ENCODE measurements at places on chromosomes 2 and 18.

GRCh38 chr2:25129901-25130520 lies 38.4 kb downstream of the POMC start:
- no peak for DNase-seq

DNA sequence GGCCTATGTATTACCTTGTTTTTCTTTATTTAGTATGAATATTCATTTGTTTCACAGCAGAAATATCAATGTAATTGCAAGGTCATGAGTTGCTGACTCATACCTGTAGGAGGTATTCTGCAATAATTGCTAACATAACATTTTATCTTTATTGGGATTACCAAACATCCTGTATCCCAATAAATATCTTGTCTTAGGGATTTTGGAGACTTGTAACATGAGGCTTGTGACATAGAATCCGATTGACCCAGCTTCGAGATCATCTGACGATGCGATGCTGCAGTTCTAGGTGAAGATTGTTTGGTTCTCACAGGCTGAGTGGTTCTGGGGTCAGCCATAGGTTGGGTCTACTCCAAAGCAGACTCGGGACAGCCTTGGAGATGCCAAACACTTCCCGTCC lies 133.4 kb upstream of the RND3 start:
- no peak for DNase-seq

GRCh38 chr2:111702119-111702803 lies 181.7 kb downstream of the ANAPC1 start:
- no peak for DNase-seq

- DNase-seq, result no peak
Measured at GRCh38 chr2:98793275-98793674, 62.3 kb upstream of the MGAT4A start.

DNA sequence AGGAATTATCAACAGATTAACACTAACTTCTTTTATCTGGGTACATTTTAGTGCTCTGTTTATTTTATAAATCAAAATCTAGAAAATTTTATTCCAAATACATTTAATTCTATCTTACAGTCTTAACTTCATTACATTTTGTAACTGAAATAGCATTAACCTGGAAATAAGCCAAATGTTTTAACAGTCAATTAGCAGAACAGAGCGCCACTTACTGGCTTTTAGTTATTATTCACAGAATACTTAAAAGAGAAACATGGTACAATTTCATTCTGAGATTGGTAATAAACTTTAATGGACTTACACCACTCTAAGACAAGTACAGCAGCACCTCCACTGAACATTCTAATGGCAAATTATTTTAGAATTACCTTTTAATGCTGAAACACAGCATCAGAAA lies 38.6 kb downstream of the SS18 start:
- no peak for DNase-seq

DNA sequence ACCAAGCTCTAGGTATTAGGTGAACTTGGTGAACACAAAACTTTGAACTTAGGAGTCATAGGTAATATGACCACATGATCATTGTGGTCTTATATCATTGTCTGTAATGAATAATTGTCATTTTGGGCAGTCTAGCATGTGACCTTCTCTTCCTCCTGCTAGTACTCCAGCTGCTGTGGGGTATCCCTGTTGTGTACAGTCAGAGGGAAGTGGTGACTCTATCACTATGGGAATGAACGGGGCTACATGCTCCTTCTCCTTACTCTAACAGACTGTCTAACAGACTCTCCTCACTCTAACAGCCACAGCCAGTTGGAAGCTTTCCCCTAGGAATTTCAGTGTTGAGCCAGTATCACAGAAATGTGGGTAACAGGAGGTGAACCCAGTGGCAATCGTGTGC lies 68.2 kb upstream of the NEDD4L start:
- no peak for DNase-seq

- DNase-seq, result no peak
Measured at GRCh38 chr2:212337486-212338343, 200.9 kb downstream of the ERBB4 start.

DNA sequence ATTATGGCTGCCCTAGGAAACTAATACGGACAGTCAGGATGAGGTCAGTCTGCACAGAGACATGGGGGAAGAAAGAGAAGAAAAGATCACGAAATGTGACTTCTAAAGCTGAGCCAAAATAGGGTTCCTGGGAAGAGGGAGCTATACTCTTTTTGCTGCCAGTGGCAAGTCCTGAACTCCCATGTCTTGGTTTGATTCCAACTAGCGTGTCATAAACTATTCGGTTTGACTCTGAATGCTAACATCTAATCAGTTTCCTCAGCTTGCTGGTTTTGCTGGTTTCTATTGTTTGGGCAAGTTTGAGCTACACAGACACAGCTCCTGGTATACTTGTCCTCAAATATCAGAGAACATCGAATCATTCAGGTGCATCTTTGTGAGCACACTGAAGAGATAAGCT lies 80.5 kb upstream of the CYP1B1 start:
- DNase-seq, result no peak

GRCh38 chr2:77938462-77938861 lies 416.3 kb upstream of the LRRTM4 start:
- no peak for DNase-seq

- DNase-seq, result no peak
Measured at GRCh38 chr2:32074134-32074506, 10.8 kb downstream of the SPAST start.

- DNase-seq, result no peak
Measured at GRCh38 chr18:3458378-3458777, 8.4 kb downstream of the TGIF1 start.

GRCh38 chr2:12980817-12981216 lies 264.1 kb downstream of the TRIB2 start:
- DNase-seq, result no peak

- DNase-seq, result no peak
Measured at GRCh38 chr18:75527848-75528685, 100.6 kb upstream of the SMIM21 start.

DNA sequence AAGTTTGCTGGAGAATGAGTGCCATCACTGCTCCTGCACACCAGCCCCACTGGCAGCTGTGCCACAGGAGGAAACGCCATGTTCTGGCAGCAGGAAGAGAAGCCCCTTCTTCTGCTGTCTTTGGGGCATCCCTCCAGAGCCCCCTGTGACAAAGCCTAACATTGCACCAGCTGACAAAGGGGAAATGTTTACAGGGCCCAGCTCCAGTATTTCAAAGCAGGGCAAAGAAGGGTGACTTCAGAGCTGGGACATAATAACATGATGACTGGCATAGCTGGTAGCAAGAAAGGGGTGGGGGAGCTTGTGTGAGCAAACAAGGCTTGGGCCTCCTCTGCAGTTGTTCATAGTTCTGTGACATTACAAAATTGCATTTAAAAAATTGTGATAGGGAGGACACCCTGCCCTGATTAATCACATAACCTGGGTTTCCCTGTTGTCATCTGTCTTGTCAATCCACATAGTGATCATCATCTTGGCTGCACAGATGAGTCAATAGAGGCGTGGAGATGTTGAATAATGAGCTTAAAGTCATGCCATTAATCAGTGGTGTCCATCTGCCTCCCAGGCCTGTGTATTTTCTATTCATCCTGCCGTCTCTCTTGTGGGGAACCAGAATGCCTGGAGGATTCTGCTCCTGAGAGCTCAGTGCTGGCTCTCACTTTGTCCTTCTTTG lies 29.1 kb upstream of the PDIA6 start:
- no peak for DNase-seq

GRCh38 chr2:182818501-182818900 lies 47.9 kb downstream of the FRZB start:
- no peak for DNase-seq

GRCh38 chr18:1914489-1914888 lies 656.8 kb downstream of the METTL4 start:
- DNase-seq, result no peak

- no peak for DNase-seq
Measured at GRCh38 chr2:144154205-144154604, 365.7 kb downstream of the ZEB2 start.

GRCh38 chr2:241877989-241878970 lies 8.8 kb downstream of the RTP5 start:
- peak; percentile 61 for DNase-seq

GRCh38 chr18:31723990-31724711 lies 36.5 kb downstream of the SLC25A52 start:
- DNase-seq, result no peak

Data from activated CD8-positive, alpha-beta memory T cell treated with anti-CD3 and anti-CD28 coated beads for 48 hours (primary cell).